ENCODE measurements at places on chromosomes 7 and 10.

- no peak for DNase-seq
Measured at GRCh38 chr10:73915206-73915851, 4.4 kb downstream of the PLAU start.

DNA sequence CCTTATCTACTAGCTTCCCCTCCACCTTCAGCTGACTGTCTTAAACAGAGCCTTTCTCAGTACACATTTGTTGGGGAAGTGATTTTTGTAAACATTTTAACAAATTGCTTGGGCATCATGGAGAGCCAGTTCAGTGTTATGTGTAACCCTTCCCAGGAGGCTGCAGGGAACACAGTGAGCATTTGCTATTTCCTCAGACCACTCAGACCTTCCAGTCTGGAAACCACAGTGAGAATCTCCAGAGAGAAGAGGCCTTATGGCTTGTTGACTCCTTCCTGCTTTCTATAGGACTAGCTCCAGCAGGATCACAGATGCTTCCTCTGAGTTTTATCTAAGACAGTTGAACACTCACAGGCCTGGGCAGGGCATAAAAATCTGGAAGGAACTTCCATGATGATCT, 409.8 kb upstream of the NPVF start:
- DNase-seq: no peak

GRCh38 chr7:16421333-16422102, at the start of gene CRPPA:
CRPPA (minus strand) TSS chr7:16421538; CDS start chr7:16421322, 216 bp downstream.
- no peak for DNase-seq

- DNase-seq: no peak
Measured at GRCh38 chr10:96313344-96313743, 9.1 kb downstream of the DNTT start.

DNA sequence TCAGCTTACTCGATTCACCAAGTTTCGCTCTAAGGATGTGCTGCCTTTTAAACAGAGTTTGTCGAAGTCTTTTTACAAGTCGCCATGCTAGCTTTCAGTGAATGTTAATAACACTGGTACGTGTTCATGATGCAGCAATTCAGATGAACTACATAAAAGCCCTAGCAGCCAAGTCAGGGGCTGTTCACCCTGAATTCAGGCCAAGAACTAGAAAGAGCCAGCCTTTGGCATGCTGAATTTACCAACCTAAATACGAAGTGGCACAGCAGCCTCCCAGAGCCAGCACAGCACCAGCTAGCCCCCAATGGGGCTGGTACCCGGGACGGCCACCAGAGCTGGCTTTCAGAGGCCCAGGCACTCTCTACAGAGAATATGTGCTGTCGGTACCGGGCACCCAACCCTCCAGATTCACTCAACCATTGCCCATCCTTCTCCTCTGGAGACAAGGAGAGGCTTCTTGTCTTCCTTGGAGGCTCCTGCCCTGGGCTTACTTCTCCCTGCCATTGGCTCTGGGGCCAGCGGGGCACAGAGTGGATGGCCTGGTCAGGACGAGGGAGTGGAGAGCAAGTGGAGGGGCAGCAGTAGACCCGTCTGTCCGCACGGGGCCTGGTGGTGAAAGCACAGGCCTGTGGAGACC, 64.2 kb downstream of the HIPK2 start:
- no peak for DNase-seq

DNA sequence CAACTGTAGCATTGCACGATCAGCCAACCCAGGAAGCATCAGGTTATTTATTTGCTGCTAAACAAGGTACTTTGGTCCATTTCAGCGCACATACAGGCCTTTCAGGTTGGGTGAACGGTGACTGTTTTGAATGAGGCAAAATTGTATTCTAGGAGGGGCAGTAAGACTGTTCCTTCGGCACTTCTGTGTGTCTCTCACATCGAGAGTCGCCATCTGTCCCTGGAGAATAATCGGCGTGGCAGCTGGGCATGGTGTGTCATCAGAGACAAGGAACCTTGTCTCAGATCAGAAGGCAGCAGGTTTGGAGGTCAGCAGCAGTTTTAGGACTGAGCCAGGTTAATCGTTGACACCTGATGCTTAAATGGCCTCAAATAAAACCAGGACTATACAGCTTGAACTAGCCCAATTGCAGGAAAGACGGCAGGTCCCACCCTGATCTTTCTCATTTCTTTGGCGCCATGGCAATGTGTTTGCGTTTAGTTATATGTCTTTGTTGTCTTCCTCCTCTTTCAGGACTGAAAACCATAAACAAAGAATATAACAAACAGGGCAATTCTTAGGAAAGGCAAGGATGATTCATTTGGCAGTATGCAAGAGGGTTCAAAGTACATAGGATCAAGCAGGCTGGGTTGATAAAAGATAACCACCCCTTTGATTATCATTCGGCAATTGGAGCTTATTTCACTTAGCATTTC, 92.0 kb upstream of the PRR15 start:
- no peak for DNase-seq

- no peak for DNase-seq
Measured at GRCh38 chr7:70886547-70886946, 245.4 kb upstream of the GALNT17 start.

DNA sequence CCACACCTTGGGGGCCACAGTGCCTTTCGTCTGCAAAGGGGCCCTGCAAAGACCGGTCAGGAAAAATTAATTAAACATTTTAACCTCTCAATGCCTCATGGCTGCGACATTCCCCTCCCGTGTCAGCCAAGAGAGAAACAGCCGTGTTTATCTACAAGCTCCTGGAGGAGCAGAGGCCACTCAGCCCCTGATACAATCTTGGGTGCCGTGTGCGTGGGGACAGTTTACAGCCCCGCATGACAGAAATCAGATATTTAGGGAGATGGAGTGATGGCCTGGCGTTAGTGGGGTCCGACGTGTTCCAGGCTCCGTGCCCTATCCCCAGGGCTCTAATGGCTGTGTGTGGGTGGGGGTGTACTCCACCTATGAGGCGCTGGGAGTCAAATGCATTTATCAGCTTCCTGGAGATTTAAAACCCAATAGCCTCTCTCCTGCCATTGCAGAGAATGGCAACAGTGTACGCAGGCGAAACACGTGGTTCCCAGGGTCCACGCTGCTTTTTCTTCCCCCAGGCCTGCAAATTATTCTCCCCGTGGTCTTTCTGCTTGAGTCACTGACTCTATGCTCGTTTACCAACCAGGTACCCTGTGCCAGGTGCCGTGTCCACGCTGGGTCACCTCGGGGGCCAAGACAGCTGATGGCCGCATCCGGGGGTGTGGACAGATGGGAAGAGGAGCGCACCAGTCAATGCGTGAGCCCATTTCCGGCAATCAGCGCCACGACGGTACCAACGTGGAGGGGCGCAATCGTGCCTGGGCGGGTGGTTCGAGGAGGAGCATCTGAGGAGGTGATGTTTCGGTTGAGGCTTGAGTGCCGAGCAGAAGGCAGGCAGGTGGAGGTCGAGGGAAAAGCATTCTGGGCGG, 26.6 kb upstream of the PSMG3 start:
- DNase-seq: no peak

All from brain microvascular endothelial cell (primary cell).